ENCODE measurements at places on chromosomes 3 and 15. TPM values are rescaled to one million over a fixed set of nuclear protein-coding genes. Genes with fewer than 3 reads are reported as not detected.

ROPN1 gene
- total RNA-seq: not detected

MED12L gene
- 6.4 TPM for total RNA-seq

GHSR gene
- total RNA-seq: not detected

FANCD2 gene
- total RNA-seq: 74.0 TPM

TPM1 gene
- 3.0 TPM for total RNA-seq

CLDN18 gene
- not detected for total RNA-seq

SLCO2A1 gene
- total RNA-seq: not detected

VPS13C gene
- 67.0 TPM for total RNA-seq

GPR160 gene
- total RNA-seq: 15.4 TPM

SERPINI1 gene
- total RNA-seq: 4.0 TPM

OR5AC2 gene
- not detected for total RNA-seq

WDR76 gene
- 73.0 TPM for total RNA-seq

ZBBX gene
- not detected for total RNA-seq

PARP15 gene
- 17.6 TPM for total RNA-seq

FXR1 gene
- total RNA-seq: 205 TPM

GNAT1 gene
- total RNA-seq: not detected

U2SURP gene
- total RNA-seq: 147 TPM

TMIE gene
- total RNA-seq: 0.15 TPM

KBTBD13 gene
- not detected for total RNA-seq

RARRES1 gene
- not detected for total RNA-seq

ARRDC4 gene
- total RNA-seq: 0.39 TPM

LRRC15 gene
- not detected for total RNA-seq

ADIPOQ gene
- not detected for total RNA-seq

RMDN3 gene
- total RNA-seq: 18.4 TPM

EAF2 gene
- total RNA-seq: 20.8 TPM

PLCB2 gene
- total RNA-seq: 111 TPM

SMCO1 gene
- total RNA-seq: not detected

SPCS1 gene
- 106 TPM for total RNA-seq

ISLR gene
- total RNA-seq: not detected

ZDHHC19 gene
- not detected for total RNA-seq

PXYLP1 gene
- 11.4 TPM for total RNA-seq

IRAK2 gene
- total RNA-seq: 5.6 TPM

ADGRG7 gene
- total RNA-seq: not detected

CD86 gene
- 1.8 TPM for total RNA-seq

CACNA2D2 gene
- 0.50 TPM for total RNA-seq

RRP9 gene
- 21.5 TPM for total RNA-seq

GOLGA6A gene
- total RNA-seq: not detected

ITIH1 gene
- not detected for total RNA-seq

RAB7A gene
- 228 TPM for total RNA-seq
